ENCODE measurements at places on chromosomes 7 and 10.

- no peak for DNase-seq
Measured at GRCh38 chr7:714251-714671, 12.2 kb upstream of the DNAAF5 start.

DNA sequence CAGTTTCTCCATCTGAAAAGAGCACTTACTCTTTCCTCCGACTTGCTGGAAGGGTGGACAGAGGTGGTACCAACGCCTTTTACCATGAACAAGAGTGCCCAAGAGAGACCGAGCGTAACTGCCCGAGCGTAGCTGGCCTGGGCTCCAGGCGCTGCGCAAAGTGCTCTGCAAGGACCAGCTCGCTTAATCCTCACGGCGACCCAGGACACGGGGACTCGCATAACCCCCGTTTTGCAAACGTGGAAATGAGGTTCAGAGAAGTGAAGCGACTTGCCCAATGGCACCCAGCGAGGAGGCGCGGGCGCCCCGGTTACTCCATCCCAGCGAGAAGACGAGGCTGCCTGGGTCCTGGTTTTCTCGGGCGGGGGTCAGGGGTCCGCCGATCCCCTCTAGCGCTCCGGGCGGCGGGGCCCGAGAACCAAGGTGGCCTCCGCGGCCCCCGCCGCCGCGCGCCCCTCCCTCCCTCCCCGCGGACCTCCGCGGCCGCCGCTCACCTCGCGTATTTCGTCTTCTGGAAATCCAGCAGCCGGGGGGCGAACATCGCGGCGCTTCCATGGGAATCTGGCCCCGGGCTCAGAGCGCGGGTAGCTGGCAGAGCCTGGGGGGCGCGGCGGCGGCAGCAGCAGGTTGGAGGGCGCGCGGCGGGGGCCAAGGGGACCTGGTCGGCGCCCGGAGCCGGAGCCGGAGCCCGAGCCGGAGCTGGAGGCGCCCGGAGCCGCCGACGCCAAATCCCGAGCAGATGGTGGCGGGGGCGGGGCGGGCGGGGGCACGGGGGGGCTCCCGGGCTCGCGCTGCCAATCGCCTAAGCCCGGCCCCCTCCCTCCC lies at the start of gene MMD2:
TSS of gene MMD2 (minus strand) at position 711 of the 825 bp plus-strand sequence. CDS start at position 541, 170 bp downstream.
- no peak for DNase-seq

GRCh38 chr7:21504021-21504420 lies 38.8 kb upstream of the DNAH11 start:
- no peak for DNase-seq

DNA sequence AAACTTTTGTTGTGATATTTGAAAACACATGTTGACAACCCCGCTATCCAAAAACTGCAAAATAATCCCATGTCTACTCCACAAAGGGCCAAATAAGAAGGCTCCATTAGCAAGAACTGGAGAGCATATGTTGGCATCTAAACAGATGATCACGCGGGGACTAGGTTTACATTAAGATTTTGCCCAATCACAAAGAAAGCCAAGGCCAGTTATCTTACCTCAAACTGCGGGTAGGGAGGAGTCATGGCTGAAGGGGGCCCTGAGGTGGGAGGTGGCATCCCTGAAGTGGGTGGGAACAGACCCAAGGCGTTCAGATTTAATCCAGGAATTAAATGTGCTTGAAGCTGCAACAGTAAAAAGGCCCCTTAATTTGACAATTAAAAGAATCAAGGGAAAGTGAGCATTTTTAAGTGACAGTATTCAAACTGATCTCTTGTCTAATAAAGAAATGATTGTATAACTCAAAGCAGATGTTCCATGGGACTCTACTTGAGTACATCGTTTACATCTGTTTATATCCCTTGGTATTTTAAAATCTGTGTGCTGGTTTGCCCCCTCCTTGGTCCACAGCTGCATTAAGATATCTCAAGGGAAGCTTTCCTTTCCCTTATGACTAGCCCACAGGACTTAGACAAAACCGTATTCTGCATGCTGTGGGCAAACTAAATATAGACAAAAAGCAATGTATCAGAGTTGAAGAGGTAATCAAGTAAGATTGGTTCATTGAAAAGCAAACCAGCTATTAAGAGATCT lies 42.9 kb downstream of the MALSU1 start:
- no peak for DNase-seq

GRCh38 chr7:27189295-27189996 lies 4.4 kb upstream of the HOXA11 start:
- DNase-seq = no peak

DNA sequence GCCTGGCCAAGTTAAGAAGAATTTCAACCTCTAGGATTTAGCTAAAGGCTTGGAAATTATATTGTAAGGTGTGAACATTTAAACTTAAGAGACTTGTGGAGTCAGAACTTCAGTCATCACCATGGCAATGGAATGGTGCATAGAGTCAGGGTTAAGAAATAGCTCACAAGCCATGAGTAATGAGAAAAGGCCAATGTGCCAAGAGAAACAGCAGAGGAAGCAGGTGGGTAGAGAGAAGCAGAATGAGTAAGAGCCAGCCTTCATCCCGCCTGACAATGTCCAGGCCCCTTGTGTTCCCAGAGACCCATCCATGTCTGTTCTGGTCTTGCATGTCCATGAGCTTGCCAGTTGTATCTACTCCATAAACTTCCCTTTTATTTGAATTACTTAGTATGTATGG lies 62.6 kb upstream of the TBX20 start:
- DNase-seq = no peak

DNA sequence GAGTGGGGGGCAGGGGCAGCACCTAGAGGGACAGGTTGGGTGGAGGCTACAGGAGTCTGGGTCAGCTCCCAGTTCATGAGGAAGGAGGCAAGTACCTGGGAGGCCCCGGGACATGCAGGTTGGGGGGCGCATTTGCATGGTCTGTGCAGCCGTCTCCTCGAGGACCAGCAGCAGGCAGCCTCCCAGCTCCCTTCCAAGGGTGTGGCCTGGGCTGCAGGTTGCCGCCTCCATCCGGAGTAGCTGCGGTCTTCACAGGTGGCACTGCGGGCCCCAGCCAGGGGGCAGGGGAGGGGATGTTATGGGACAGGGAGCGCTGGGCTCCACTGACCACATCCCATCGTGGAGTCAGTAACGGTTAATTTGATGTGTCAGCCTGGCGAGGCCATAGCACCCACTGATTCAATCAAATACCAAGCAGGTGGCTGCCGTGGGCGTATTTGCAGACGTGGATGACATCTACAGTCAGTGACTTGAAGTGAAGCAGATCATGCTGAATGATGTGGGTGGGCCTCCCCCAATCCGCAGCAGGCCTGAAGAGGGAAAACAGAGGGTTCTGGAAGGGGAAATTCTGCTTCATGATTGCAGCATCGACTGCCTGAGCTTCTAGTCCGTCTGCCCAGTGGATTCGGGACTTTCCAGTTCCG lies 81.6 kb downstream of the PRKAG2 start:
- peak; percentile 85 for DNase-seq

- peak; percentile 23 for DNase-seq
Measured at GRCh38 chr10:62373995-62374861, at the start of gene ZNF365. Gene ZNF365, plus strand, starts transcription at chr10:62374369. Its CDS starts 1,825 bp downstream, at chr10:62376194.

- DNase-seq = no peak
Measured at GRCh38 chr7:117470777-117471176, 9.0 kb upstream of the CFTR start.

GRCh38 chr7:155456738-155457543 lies 988 bp upstream of the EN2 start:
- DNase-seq = peak; percentile 93

DNA sequence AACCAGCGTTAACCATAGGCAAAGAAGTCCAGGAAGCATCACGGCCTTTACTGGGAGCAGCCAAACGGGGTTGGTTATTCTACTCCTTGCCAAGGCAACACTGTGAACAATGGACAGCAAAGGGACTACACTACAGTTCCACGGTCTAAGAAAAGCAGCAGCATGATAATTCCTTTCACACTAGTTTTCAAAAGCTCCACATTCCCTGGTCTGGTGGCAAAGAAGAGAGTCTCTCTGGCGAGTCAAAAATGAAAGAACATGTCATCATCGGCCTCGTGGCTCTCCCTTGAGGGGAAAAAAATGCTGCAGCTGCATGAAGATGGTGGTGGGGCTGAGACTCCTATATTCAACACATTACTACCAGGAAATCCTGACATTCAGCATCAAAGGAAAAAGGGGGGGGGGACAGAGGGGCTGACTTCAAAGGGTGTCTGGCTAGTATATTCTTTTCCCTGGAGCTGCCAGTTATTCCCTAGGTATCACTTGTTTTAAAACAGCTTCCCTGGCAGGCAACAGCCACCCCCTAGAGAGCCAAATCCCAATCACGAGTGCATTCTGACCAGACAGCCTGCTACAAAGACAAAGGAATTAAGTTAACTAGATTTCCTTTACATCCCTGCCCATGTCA lies 49.1 kb downstream of the SLC37A3 start:
- no peak for DNase-seq

DNA sequence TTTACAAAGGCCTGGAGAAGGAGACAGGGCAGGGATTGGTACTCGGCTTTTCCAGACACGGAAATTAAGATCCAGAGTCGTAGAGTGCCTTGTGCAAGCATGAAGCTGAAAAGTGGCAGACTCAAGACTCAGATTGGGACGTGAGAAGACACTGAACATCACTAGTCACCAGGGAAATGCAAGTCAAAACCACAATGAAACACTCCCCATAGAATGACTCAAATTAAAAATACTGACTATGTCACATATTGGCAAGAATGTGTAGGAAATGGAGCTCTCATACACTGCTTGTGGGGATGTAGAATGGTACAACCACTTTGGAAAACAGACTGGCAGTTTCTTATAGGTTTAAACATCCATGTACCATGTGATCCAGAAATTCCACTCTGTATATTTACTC lies 472.0 kb downstream of the RPS24 start:
- DNase-seq = no peak

DNA sequence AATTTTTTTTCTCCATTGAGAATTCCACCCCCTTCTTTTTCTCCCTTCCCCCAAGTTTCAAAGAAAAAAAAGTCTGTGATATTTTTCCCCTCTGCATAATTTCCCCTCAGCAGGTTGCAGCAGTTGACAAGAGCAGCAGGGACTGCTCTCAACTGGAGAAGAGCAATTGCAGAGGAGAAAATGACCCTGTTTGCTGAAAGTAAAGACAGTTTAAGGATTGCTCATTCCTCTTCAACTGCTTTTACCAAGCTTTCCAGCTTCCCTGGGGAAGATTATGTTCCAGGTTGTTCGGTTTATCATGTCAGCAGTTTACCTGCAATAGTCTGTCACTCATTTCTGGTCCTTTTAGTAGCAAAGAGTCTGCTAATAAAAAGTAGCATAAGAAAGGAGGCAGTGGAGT lies 16.2 kb downstream of the AGK start:
- no peak for DNase-seq

GRCh38 chr10:73998929-73999691 lies 1.2 kb downstream of the VCL start:
- peak; percentile 84 for DNase-seq

- DNase-seq = no peak
Measured at GRCh38 chr10:101019440-101019703, 11.6 kb downstream of the PDZD7 start.

GRCh38 chr7:147193476-147193875 lies 1076.9 kb downstream of the CNTNAP2 start:
- DNase-seq = no peak

DNA sequence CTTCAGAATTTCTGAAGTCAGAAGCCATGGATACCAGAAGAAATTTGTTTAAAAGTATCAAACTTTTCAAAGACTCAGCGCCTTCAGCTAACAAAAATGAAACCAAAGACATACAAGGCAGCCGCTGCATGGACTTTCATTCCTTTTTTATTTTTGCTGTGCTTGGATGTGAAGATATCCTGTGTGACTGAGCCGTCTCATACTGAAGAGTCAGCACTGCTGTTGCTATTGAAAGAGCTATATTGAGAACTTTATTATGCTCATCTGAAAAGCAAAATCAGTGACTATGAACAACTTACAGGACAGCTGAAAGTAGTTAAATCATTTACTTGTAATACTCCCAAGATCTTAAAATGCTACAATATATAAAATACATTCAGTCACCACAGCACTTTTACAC lies 809.2 kb downstream of the NXPH1 start:
- DNase-seq = no peak

DNA sequence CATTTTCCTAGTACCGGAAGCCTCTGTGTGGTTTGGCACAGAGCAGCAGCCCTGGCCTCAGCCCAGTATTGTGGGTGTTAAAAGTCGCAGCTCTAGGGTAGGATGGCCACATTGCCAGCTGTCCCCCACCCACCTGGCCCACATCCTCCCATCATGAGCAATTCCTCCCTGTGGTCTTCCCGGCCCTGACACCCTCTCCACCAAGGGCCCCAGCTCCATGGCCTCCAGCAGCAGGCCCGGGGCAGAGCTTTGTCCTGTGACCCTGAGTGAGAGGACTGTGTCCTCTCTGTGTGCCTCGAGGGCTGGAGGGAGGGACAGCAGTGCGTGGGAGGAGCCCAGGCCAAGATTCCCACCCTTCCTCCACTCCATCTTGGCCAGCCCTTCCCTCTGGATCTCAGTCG lies 93.7 kb downstream of the MYL10 start:
- no peak for DNase-seq

GRCh38 chr7:7688956-7689355 lies 29.5 kb downstream of the RPA3 start:
- DNase-seq = no peak

DNA sequence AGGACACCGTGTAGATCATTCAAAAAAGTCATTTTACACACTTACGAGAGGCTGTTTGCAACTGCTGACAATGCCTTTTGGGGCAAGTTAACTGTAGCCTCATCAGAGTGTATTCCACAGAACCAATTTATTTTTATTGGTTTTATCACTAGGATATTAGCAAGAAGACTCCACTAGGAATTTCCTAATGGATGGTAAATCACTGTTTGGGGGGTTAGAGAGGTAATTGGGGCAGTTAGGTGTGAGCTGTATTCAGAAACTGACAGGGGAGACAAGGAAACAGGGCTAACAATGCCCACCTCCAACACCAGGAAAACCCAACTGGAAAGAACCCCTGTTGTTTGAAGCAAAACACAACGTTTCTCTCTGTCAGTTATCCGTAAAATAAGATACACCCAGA lies 383.0 kb upstream of the SHH start:
- DNase-seq = no peak

- DNase-seq = no peak
Measured at GRCh38 chr10:95309958-95310357, 19.2 kb upstream of the PDLIM1 start.

GRCh38 chr7:31027161-31027965 lies 24.7 kb upstream of the ADCYAP1R1 start:
- DNase-seq = no peak

- DNase-seq = peak; percentile 80
Measured at GRCh38 chr7:12638851-12639456, 48.5 kb upstream of the ARL4A start.

- DNase-seq = peak; percentile 87
Measured at GRCh38 chr10:118504467-118505205, 90.8 kb downstream of the PRLHR start.

DNA sequence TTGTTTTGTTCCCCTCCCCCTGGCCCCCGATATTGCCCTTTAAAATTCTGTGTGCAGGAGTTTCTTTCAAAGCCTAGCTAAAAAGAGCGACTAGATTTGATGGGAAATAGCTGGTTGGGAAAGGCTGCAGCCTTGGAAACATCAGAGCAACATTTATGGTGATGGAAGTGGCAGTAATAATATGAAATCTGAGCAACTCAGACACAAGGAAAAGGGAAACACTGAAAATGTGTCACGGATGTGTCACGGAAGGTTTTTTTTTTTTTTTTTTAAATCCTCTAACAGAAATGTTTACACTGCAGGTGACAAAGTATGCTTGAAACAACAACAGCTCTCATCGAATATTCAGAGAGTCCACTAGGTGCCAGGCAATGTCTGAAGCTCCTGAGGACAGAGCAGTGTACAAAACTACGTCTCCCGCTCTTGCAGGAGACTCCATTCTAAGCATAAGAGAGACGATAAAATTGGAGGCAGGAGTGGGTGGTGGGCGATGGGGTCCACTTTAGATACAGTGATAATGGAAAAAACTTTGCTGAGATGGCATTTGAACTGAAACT lies 143.0 kb downstream of the RSU1 start:
- DNase-seq = no peak
